ENCODE measurements at places on chromosomes 7 and 10.

- DNase-seq, result no peak
Measured at GRCh38 chr7:126177782-126178181, 1075.0 kb downstream of the GRM8 start.

DNA sequence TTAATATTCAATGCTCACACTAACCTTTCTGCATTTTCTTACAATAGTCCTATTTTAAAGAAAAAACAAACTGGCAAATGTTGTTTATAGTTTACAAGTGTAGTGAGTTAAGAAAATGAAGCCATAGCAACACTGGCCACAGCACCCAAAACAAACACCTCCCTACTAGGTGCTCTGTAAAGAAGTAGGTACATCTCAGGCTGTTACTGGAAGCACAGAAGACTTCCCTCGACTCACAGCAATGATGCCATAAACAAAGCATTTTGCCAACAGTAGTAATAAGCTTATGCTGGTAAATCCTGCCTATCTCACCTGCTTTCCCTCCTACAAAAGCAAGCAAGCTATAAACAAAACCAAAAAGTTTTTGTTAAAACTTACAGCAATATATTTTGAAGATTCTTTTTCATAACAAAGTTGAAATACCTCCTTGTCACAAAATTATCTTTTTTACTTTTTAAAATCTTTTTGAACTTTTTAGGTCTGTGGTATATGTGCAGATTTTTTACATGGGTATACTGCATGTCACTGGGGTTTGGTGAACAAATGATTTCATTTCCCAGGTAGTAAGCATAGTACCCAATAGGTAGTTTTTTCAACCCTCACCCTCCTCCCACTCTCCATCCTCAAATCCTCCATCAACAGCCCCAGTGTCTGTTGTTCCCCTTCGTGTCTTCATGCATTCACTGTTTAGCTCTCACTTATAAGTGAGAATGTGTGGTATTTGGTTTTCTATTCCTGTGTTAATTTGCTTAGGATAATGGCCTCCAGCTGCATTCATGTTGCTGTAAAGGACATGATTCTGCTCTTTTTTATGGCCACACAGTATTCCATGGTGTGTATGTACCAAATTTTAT is 28.4 kb downstream of the COA1 start:
- DNase-seq, result no peak

DNA sequence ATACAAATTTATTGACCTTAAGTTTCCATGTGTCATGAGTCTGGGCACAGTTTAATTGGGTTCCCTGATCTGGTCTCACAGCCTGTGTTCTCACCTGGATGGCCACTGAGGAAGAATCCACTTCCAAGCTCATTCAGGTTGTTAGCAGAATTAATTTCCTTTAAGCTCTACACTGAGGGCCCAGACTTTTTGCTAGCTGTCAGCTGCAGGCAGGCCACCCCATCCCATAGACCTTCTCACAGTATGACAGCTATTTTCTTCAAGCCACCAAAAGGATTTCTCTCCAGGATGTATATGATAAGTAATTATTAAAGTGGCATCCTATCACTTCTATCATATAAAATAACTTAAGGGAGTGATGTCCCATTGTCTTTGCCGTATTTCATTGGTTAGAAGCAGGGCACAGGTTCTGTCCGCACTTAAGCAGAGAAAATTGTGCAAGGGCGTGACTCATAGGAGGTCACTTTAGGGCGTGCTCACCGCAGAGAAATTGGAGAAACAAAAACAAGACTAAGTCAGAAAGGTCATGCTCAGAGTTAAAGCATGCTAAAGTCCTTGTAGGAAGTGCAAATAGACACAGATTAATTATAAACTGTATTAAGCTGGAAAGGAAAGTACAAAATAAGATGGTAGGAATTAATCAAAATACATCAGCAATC is 109.9 kb downstream of the AHR start:
- no peak for DNase-seq

GRCh38 chr10:62748386-62748785 is 56.1 kb upstream of the ADO start:
- DNase-seq, result no peak

DNA sequence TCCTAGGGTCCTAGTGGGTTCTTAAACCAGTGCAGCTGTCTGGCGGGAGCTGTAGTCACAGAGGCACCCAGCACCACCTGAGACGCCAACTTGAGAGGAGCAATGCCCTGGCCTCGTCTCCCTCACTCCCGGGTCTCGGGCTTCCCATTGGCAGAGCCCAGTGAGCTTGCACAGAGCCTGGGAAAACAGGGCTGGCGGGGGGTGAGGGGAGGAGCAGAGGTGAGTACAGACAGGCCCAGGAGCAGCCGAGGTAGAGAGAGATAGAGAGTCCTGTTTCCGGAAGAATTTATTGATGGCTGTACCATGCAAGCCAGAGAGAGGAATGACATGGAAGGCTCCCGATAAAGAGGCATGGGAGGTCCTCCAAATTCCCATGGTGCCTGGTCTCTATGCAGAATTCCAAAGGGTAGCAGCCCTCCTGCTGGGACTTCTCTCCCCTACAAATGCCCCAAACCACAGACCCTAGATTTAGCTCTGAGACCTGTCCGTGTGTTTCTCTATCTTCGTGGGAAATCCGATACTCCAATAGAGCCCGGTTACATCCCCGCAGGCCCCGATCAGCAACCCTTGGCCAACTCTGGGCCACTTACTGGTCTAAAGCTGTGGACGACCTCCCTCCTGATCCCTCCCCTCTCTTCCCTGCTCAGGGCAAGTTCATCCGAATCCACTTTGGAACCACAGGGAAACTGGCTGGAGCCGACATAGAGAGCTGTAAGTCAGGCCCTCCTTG is 20.3 kb upstream of the MYH16 start:
- no peak for DNase-seq

DNA sequence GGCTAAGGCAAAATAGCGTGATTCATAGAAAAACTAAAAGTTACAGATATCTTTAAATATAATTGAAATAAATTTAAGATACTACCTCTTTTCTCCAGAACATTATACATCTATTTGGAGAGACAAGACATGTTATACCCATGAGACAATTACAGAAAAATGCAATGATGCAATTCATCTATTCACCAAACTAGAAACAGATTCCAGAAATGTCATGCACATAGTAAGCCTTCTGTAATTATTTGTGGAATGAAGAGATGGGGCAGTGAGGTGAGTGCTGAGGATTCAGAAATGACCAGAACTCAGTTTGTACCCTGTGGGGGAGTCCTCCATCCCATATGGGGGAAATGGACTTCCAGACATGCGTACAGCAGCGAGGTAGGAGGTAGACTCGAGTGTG is 99.4 kb downstream of the MKX start:
- DNase-seq, result no peak

GRCh38 chr7:100694098-100694745 is at the start of gene GIGYF1:
TSS of gene GIGYF1 (minus strand) at chr7:100694250. CDS start at chr7:100688238, 6,012 bp downstream.
- peak; percentile 64 for DNase-seq

DNA sequence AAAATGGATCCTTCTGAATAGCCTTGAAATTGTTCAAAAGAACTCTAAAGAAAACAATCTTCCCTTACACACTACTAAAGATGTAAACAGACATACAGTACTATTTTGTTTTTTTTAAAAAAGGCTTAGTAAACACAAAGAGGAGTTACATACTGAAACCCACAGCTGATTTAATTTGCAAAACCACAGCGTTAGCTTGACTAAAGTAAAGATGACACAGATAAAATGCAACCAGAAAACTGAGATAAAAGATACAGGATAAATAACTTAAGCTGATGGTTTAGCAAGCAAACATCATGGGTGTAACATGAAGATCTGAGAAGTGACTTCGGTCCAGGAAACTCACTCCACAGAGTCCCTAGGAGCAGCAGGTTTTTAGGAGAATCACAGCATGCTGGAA is 21.8 kb downstream of the PRKCQ start:
- no peak for DNase-seq

- DNase-seq, result no peak
Measured at GRCh38 chr10:87646935-87647334, 12.7 kb upstream of the PAPSS2 start.

- no peak for DNase-seq
Measured at GRCh38 chr7:151871904-151872303, 5.0 kb downstream of the PRKAG2 start.

All from SK-N-DZ (cell line).